Right atrium auricular region (tissue), 2 donors: ENCODE measurements at places on chromosomes 2 and 18. TPM values are rescaled to one million over a fixed set of nuclear protein-coding genes. Genes with fewer than 3 reads are reported as not detected.

GRCh38 chr2:23465936-23466335 lies 81.0 kb downstream of the KLHL29 start:
- DNase-seq = no peak

DNA sequence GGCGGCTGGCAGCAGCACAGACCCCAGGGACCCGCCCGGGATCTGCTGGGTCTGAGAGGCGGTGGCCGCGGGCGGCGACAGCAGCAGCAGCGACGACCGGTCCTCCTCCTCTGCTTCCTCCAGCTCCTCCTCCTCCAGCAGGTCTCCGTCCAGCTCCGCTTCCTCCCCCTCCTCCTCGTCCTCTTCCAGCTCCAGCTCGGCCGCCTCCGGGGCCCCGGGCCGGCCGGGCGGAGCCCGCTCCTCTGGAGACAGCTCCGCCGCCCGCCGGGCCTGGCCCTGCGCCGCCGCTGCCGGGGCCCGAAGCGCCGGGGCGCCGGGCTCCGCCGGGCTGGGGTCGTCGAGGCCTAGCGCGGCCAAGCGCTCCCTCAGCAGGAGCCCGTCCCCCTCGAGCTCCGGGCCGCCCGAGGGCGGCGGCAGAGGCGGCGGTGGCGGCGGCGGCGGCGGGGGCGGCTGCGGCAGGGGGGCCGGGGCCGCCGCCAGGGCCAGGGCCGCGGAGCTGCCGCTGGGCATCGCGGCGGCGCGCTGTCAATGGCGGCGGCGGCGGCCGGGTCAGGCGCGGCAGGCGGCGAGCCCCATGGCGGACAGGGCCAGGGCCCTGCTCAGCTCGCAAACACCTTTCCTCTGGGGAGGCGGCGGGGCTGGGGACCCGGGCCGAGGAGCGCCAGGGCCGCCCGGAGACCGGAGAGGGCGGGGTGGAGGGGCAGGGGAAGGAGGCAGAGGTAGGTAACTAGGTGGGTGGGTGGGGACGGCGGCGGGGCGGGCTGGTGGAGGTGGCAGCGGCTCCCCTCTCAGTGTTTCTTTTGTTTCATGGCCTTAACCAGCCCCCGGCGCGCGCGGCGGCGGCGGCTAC lies 445 bp downstream of the MEX3C start:
- DNase-seq = no peak

GRCh38 chr2:64262071-64262470 lies 117.9 kb upstream of the PELI1 start:
- no peak for DNase-seq

ANKRD30B gene
- not detected for total RNA-seq

GRCh38 chr2:238567067-238567855 lies 140.5 kb downstream of the ASB1 start:
- DNase-seq = no peak

DNA sequence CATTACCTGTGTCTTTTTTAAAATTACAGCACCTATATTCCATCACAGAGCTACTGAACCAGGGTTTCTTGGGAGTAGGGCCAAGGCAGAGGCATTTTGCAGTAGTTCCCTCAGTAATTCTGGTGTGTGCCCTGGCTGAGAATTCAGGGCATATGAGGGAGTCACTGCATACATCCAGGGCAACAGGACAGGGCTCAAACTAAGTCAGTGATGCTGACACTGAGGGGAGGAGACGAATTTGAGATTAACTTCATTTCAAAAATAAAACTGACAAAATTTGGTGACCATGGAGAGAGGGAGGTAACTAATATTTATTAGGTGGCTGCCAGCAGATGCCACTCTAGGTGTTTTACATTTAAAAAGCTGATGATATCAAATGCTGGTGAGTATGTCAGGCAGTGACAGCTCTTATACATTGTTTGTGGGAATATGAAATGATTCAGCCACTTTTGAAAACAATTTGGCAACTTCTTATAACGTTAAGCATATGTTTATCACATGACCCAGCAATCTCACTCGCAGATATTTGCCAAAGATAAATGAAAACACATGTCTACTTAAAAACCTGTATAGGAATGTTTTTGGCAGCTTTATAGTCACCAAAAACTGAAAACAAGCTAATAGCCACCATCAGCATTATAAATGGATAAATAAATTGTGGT lies 20.3 kb downstream of the STRADB start:
- no peak for DNase-seq

GRCh38 chr2:16774091-16774490 lies 108.5 kb upstream of the CYRIA start:
- no peak for DNase-seq

DNA sequence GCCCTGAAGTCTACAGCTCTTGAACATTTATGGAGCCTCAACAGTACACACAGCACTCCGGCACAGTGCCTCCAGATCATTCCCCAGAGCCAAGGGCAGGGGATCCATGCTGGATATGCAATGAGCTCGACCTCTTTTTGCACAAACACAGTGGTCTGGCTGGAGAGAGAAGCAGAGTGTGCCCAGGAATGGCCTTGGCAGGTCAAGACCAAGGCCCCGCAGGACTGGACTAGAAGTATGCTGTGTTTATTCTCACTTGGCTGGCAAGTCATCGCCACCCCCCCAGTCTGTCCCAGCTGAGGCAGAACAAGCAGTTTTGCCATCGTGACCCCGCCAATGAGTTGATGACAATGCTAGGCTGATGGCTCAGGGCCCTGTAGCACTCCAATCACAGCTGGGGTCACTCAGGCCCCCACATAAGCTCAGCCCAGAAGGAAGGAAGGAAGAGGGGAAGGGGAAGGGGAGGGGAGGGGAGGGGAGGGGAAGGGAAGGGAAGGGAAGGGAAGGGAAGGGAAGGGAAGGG lies 212.1 kb downstream of the TTC32 start:
- DNase-seq = no peak

DNA sequence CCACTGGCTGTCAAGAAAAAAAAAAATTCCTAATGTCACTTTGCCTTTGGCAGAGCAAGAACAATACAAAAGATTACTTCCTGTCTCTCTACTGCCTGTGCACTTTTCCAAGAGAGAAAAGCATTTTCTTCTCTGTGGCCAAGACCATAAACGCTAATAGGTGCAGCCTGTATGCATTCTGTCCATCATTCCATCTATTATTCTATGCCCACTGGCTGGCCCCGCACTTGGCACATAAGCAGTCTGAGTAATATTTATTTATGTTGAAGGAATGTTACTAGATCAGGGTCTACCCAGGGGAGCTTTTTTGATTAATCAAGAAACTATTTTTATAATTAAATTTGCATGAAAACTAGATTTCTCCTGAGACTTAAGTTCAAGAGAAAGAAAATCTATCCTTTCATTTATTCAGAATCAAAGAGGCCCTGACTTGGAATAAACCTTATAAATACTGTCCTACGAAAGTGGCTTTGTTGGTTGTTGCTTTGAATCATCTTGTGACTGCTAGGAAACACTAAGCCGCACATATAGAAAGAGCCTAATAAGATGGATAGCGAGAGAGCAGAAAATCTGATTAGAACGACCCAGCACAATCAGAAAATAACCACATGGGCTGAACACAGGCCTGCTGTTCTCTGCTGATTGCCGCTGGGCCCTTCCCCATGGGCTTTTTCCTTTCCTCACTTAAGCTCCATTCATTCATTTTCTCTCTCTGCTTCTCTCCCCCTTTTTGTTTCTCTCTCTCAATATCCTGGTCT lies 59.4 kb downstream of the MMADHC start:
- DNase-seq = no peak

GRCh38 chr18:48340560-48340959 lies 68.6 kb downstream of the ZBTB7C start:
- no peak for DNase-seq

DNA sequence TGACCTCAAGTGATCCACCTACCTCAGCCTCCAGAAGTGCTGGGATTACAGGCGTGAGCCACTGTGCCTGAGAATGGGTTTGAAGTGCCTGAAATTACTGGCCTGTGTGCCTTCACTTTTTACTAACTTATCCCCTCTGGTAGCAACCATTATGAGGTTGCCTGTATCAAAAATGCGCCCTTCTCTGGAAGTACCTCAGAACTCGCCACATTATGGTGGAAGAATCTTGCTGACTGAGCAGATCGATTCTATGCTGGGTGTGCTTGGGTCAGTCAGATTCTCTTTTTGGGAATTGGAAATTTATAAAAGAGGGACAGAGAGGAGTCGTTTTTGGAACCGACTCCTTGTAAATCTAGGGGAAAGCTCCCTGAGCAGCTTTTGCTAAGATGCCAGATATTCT lies 8.2 kb downstream of the LHCGR start:
- no peak for DNase-seq

- no peak for DNase-seq
These were observed 287.3 kb upstream of the SMIM21 start for GRCh38 chr18:75714766-75715165.

DNA sequence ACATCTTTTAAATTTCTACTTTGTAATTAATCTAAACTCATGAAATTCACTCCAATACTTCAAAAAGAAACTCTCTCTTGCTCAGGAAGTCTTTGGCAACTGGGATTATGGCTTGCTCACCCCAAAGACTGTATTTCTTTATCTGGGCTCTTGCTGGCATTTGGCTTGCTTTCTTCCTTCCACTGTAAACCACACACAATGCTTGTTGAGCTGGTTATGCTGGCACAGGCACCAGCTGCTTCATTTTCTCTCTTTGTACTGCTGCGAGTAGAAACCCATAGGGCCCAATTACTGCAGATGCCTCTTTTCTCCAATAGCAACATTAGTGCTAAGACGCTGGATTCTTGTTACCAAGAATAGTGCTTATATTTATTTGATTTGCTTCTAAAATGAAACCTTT lies 51.4 kb downstream of the SLC38A11 start:
- DNase-seq = no peak

GRCh38 chr2:6955511-6956136 lies 38.4 kb downstream of the RNF144A start:
- DNase-seq = no peak

TPO gene
- total RNA-seq = 0.08 TPM

DNA sequence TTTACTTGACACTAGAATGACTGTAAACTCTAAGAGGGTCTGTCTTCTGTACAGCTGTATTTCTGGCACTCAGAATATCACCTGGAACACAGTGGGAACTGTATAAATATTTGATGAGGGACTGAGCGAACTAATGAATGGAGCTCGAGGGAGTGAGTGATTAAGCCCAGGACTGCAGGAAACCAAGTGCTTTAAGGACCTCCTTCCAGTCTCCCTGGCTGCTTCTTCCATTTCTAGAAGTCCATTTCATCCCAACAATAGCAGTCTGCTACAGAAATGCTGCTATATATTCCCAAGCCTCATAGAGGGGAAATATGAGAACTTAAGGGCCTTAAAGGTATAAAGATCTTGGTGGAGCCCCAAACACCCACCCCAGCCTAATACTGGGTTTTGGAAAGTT lies 2.8 kb upstream of the IL1RL2 start:
- no peak for DNase-seq

- DNase-seq = no peak
These were observed 332.7 kb upstream of the POU3F3 start for GRCh38 chr2:104521247-104521646.

LINC00305 gene
- total RNA-seq = not detected

CDH2 gene
- 269 TPM for total RNA-seq

DNA sequence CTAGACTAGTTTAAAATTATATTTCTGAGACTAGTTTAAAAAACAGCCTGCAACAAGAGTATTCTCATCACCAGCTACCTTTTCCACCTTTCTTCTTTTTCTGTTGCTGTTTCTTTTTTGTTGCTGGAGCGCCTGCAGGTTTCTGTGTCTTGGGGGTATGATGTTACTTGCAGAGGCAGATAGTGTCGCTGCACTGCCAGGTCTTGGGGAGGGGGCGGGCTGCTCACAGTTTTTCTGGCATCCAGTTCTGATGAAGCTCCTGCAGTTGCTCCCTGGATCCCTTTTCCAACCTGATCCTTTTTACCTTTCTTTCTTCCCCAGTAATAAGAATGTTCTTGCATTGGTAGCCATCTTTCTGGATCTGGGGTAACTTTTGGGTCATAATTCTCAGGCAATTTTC lies 8.0 kb upstream of the C18orf32 start:
- no peak for DNase-seq

GRCh38 chr2:149038442-149039212 lies at the start of gene LYPD6B:
Gene LYPD6B (plus strand): TSS chr2:149038699. CDS start chr2:149130949, 92,250 bp downstream.
- no peak for DNase-seq

- no peak for DNase-seq
These were observed 3.1 kb downstream of the EGR4 start for GRCh38 chr2:73290049-73290839.

DNA sequence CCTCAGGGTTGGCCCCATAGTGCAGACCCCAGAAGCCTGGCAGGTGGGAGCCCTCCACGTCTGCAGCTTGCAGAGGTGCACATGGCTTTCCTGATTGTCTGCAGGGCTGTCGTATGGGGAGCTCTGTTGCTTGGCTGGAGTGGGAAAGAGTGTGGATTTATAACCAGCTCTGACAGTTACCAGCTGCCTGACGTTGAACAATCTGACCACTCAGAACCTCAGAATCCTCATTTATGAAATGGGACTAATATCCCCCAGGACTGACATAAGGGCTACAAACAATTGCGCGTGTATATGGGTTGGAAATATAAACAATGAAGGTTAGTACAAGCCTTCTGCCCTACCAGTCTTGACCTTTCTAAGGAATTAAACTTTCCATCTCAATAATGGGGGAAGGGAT lies 13.9 kb upstream of the PXDN start:
- no peak for DNase-seq

GRCh38 chr2:47019532-47019931 lies 103.9 kb upstream of the MCFD2 start:
- no peak for DNase-seq

- no peak for DNase-seq
These were observed 16.3 kb downstream of the THOC1 start for GRCh38 chr18:251572-251971.

DNA sequence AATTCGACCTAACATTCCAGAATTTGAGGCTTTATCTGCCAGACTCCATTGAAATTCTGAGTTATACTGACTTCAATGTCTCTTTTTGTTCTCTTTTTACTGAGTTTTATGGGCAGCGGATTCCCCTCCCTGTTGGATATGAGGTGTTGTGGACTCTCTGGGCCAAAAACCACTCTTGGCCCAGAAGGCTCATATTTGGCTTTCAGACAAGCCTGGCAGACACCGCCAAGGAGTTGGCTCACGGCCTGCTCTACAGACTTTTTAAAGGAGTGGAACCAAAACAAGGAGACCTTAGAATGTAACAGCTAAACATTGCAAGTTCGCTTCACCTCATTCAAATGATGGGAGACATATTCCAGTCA lies 206.4 kb upstream of the NCKAP5 start:
- DNase-seq = no peak

DNA sequence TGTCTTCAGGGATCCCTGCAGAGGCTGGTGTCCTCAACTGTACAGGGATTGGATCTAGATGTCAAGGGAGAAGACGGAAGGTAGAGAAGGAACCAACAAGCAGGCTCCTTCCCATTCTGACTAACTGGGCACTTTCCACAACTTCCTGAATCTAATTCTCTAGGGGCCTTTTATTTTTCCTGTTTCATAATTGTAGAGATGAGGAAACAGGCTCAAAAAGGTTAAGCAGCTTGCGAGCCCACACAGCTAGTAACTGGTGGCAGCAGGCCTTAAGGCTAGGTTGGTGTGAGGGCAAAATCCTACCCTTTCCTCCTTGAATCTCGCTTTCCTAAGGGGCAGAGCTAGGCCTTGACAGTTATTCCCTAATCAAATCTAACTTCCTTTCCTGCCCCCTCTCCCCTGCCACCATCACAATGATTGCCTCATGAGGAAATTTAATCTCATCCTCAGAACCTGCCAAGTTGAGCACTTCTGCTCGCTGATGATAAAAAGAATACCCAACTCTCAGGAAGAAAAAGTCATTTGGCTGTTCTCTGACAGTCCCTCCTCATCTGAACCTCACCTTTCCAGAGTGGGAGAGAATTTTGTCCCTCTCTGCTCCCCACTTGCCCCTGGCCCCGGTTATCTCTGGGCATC lies 35.7 kb upstream of the POLE4 start:
- DNase-seq = no peak
